ENCODE measurements at places on chromosomes 11 and 22.
A peak's percentile ranks its signal among the peaks of the same experiment; 100 is the strongest.

DNA sequence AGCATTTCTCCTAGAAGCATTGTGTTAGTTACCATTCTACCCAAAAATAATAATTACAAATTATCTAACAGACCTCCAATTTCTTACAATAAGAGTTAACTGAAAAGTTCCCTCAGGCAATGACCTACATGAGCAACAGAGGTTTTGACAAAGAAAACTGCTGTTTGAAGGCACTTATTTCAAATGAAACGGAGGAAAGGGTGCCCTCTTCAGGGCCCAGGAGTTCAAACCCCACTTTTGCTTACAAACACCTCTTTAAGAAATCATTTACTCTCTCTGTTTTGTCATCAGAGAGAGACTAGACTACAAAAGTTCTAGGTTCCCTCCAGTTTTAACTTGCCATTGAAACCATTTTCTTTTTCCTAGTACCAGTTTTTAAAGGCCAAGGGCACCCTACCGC lies 56.7 kb downstream of the AMBRA1 start:
- DNase-seq = no peak

DNA sequence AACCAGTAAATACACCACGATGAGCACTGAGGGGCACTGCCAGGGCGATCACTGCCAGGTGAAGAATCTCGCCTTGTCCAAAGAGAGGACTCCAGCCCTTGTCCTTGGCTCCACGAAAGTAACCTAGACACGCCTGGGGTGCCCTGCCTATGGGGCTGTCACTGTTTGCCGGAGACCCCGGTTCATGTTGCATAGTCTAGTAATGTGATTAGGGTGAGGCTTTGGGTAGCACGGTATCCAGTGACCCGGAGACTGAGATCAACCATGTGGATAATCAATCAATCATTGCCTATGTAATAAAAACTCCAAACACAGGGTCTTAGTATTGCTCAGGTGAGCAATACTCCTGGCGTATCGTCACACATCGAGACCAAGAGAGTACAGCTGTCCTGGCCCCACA lies 59.2 kb upstream of the BID start:
- DNase-seq = no peak

DNA sequence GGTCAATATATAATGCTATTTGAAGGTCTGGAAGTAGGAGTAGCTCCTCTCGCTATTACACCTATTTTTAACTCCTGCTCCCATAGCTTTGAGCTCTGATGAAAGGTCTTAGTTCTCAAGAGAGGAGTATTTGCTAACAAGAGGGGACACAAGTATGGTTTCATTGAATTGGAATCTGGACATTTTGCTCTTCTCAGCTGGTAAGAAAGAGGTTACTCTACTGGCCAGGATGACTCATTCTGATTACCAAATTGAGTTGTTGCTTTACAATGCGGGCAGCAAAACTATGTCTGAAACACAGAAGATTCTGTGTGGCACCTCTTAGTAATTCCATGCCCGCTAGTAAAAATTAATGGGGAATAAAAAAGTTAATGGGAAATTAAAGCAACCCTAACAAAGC lies 63.6 kb upstream of the EP300 start:
- DNase-seq = no peak

DNA sequence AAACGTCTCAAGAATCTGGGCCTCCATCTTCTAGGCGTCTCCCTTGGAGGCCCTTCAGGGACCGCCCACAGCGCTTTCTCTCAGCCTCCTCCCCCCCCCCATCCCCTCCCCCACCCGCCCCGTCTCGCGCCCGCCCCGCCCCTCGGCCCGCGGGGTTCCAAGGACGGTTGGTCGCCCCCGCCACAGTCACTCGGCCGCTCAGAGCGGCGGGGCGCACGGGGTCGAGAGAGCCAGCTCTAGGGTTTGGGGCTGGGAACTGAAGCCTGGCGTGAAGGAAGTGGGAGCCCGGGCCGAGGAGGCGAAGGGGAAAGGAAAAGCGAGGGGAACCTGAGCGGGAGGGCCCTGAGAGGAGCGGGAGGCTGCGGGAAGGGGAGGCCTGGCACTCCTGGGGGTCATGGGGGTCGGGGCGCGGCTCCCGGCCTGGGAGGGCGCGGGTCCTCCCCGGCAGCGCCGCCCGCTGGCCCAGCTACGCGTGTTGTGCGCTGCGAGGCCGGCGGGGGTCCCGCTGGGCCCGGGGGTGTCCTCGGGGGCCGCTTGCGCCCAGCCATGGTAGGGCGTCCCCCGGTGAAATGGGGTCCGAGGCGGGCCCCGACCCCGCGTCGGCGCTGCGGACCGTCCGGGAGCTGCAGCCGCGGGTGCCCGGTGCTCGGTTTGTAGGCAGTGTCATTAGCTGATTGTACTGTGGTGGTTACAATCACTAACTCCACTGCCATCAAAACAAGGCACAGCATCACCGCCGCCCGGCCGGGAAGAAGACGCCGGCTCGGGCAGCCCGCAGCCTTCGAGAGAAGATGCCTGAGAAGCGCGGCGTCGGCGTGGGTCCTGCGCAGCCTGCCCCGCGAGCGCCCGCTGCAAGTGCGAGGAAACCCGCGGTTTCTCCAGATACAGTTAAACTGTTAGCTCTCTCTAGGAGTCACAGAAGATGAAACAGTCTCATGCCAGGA lies at the start of gene BTG4:
Gene BTG4, minus strand, starts transcription at position 91 of the 944 bp plus-strand sequence. CDS start 13,610 bp downstream, outside the sequence.
- DNase-seq = peak; percentile 33

DNA sequence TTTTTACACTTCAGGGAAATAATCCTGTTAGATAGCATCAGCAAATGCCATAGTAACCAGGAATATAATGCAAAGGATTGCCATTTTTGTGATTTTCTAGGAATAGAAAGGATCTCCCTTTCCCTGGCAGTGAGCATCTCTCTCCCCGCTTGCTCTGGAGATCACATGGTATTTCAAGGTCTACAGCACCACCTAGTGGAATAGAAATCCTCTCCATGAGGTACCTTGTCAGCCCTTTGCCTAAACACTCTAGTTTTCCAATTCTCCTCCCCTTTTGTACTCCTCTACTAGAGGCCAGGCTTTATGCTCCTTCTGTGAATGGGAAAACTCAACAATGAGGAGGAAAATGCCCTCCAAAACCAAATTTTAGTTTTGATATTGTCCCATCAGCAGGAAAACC lies 78.4 kb downstream of the XRRA1 start:
- no peak for DNase-seq

All from femur (tissue), 1 donor.